CD4-positive, alpha-beta T cell treated with Interleukin-15 for 1 hour (primary cell): ENCODE measurements at places on chromosomes 13 and 19.

GRCh38 chr13:72390909-72391308 is 336.5 kb downstream of the MZT1 start:
- DNase-seq, result no peak

GRCh38 chr13:104976986-104977385 is 1558.5 kb downstream of the EFNB2 start:
- no peak for DNase-seq

DNA sequence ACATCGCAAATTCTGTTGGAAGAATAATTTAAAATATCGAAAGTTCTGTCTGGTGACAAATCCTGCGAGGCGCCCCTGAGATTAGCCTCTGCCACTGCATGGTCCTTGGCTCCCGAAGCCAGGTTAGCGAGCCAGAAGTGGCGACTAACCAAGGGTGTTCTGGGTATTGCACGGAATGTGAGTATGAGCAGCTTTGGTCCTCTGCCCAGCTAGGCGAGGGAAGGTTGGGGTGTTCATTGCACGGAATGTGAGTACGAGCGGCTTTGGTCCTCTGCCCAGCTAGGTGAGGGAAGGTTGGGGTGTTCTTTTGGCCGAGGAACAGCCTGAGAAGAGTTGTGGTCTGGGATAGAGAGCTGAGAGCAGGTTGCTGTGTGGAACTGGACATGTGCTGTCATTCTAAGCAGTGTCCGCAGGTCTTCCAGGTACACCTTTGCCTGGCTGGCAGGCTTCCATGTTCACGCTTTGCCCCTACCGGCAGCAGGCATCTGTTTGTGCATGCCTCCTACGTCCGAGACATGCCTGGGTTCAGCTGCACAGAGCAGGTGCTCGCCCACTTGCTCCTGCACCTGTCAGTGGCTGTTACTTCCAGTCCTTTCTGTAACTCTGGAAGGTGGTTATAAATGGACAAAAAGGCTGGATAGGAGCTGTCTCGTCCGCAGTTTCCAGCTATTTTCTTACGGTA is 18.3 kb upstream of the TEX29 start:
- no peak for DNase-seq

DNA sequence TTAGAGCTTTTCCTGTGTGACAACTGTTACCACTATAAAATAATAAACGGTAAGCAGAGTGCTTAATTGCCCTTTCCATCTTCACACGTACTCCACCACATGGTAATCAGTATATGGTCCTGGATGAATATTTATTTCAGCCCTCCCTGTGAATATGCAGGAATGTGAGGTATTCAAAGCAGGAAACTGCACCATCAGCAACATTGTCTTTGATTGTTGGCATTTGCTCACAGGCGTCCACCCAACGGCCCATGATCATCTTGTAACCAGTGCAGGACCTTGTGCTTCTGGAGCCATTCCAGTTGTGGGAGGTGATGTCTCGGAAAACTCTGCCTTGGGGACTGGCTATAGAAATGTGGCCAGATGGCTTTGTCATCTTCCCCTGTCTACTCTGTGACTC is 132.6 kb downstream of the COG6 start:
- no peak for DNase-seq

DNA sequence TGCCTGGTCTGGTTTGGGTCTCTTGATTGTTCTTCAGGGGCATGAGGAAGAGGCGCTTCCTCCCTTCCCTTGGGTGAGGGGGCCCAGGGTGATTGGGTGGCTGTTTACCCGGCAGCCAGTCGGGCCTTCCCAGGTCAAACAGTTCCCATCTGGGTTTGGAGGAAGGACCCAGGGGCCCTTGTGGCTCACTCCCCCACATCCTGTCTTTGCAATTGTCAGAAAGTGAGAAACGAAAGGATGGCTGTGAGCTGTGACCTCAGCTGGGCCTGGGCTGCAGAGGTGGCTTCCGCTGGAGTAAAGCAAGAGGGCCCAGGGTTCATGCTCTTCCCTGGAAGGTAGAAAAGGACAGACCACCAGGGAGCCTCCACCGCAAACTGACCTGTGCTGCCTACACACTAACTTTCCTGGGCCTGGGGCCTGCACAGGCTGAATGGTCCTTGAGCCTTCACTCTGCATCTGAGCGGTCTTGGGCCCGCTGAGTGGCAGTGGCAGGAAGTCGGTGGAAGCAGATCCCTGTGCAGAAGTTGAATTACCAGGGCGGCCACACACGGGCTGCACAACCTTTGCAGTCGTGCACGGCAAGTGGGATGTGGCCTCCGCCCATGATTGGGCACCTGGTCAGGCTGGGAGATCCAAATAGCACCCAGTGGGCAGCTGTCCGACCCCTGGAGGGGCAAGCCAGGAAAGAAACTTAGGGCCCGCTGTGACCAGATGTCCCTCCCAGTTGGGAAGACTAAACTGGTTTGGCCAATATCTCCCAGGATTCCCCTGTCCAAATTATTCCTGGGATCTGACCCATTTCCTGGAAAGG is 5.3 kb upstream of the CD79A start:
- DNase-seq, result peak; percentile 61

- no peak for DNase-seq
These were observed 434.5 kb downstream of the OLFM4 start for GRCh38 chr13:53463106-53463505.

DNA sequence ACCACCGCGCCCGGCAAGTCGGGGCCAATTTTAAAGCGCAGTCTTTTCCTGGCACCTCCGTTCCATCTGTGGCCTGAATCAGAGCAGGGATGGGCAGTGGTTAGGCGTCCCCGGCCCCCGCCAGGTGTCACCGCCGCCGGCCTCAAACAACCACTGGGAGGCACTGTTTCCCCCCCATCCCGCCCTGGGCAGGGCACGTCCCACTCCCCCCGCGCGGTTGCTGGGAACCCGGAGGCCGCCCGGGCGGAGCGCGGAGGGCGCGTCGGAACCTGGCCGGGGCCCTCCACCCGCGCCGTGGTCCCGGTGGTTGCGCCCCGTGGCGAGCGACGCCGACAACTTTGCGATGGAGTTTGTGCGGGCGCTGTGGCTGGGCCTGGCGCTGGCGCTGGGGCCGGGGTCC is at the start of gene GRIN3B:
Gene GRIN3B, plus strand, starts transcription at position 325 of the 400 bp plus-strand sequence. Its CDS starts 19 bp downstream, at position 344.
- peak; percentile 61 for DNase-seq

- no peak for DNase-seq
These were observed 374.4 kb downstream of the SPRY2 start for GRCh38 chr13:79966493-79966895.

DNA sequence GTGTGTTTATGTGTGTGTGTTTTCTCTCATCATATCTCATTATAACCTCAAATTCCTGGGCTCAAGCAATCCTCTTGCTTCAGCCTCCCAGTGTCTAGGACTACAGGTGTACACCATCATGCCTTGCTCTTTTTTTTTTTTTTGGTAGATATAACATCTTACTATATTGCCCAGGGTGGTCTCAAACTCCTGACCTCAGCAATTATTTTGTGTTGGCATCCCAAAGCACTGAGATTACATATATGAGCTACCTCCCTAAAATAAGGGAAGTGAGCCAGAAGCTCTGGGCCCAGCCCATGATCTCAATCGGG is 448 bp upstream of the ZNF543 start:
- DNase-seq, result no peak

DNA sequence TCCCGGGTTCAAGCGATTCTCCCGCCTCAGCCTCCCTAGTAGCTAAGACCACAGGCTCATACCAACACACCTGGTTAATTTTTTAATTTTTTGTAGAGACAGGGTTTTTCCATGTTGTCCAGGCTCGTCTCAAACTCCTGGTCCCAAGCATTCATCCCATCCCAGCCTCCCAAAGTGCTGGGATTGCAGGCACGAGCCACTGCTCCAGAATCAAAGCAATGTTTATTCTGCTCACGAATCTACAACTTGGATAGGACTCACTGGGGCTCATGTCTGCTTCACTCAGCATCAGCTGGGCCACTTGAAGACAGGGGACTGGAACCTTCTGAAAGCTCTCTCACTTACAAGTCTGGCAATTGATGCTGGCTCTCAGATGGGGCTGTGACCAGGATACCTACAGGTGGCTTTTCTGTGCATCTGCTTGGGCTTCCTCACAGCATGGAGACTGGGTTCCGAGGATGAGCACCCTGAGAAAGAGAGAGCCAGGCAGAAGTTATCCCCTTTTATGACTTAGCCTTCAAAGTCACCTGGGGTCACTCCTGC is 8.2 kb upstream of the ZNF792 start:
- DNase-seq, result no peak

GRCh38 chr19:5585461-5586299 is 17.9 kb upstream of the TINCR start:
- DNase-seq, result no peak

DNA sequence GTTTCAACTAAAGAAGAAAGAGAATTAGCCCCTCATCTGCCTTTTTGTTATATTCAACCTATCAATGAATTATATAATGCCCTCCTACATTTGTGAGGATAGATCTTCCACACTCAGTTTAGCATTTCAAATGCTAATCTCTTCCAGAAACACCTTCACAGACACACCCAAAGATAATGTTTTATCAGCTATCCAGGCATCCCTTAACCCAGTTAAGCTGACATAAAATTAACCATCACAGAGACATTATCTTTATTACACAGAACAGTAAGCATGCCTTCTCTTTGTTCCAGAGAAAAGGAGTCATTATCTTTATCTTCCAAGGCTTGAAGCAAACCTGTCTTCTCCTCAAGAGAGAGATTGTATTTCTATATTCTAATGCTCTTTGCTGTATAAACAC is 53.1 kb downstream of the PCDH20 start:
- DNase-seq, result no peak

DNA sequence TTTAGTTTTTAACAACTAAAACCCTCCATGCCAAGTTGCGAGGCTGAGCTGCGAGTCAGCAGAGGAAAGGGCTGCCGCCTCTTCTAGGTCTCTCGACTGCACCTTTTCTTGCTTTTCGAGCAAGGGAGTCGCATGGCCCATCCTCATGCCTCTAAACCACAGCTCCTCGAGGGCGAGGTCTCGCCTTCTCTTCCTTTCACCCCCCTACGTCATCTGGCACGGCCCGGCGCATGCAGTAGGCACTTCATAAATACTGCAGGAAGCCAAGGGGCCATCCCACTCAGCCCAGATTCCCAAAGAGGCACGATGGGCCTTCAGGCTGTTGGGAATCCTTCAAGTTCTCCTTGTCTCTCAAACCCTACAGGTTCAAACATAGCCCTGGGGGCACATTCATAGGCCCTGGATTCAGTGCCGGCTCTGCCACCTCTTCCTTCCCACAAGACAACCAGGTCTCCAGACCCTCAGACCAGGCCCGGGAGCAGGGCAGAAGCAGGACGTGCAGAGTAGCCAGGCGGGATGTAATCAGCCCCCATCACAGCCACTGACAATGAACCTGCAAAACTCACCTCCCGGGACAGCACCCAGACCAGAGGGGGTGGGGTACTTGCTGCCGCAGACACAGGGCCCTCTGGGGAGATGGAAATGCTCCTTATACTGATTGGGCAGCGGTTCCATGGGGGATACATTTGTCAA is 41.7 kb downstream of the GGACT start:
- no peak for DNase-seq

- no peak for DNase-seq
These were observed 159.5 kb downstream of the KDM4B start for GRCh38 chr19:5128251-5128935.

- no peak for DNase-seq
These were observed 6.3 kb upstream of the NLRP2 start for GRCh38 chr19:54959840-54960239.

GRCh38 chr19:53985863-53986262 is 5.6 kb upstream of the CACNG6 start:
- no peak for DNase-seq

DNA sequence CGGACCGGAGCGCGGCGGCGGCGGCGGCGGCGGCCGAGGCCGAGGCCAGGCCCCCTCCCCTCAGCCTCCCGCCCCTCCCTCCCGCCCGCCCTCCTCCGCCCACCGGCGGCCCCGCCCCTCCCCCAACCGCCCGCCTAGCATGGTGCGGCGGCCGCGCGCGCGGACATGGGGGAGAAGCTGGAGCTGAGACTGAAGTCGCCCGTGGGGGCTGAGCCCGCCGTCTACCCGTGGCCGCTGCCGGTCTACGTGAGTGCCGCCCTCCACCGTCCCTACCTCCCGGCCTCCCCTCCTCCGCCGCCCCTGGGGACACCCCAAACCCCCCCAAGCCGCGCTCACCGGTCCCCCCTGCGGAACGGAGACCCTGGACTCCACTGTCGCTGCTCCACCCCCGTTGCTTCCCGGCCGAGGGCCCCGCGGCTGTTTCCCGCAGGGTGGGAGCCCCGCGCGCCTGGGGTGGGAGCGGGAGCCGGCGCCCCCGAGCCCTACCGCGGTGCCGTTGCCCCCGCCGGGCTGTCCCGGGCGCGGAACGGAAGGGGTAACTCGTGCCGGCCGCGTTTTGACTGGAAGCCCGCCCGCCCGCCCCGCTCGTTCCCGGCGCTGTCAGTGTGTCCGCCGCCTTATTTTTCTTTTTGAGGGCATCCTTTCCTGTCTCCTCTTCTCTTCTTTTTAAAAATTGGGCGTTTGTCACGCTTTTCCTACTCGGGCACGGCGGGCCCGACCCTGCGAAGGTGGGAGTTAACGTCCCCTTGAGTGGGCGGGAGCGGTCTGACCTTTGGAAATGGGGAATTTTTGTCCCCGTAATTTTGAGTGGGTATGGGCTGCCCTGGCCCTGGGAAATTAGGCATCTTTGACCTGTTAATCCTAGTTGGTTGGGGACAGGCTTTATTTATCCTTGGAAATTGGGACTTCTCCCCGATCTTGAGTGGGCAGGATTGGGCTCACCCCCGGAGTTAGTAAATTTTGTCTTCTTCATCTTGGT is 576 bp downstream of the DOT1L start:
- DNase-seq, result no peak

DNA sequence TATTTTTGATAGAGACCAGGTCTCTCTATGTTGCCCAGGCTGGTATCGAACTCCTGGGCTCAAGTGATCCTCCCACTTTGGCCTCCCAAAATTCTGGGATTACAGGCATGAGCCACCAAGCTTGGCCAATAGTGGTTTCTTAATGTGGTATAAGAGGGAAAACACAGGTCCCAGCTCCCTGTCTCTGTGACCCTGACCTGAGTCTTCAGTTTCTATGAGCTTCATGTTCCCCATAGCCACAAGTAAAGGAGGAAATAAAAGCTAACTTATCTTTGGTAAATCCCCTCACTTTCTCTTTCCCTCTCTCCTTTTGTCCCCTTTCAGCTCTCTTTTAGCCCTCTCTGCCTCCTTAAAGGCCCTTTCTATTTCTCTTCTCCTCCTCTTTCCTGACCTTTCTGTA is 50.3 kb downstream of the ABCC4 start:
- DNase-seq, result no peak

- DNase-seq, result peak; percentile 44
These were observed 1.4 kb downstream of the ING1 start for GRCh38 chr13:110714797-110715394.
